ENCODE measurements at places on chromosomes 5 and 9. TPM values are rescaled to one million over a fixed set of nuclear protein-coding genes. Genes with fewer than 3 reads are reported as not detected.
A peak's percentile ranks its signal among the peaks of the same experiment; 100 is the strongest.

Gene OTULINL
- total RNA-seq: 0.16 TPM

Gene HTR4
- total RNA-seq: not detected

GRCh38 chr5:133992429-133993155 lies 12.2 kb downstream of the VDAC1 start:
- DNase-seq: peak; percentile 53

GRCh38 chr9:114770991-114771390 lies 34.8 kb downstream of the TNFSF15 start:
- no peak for DNase-seq

DNA sequence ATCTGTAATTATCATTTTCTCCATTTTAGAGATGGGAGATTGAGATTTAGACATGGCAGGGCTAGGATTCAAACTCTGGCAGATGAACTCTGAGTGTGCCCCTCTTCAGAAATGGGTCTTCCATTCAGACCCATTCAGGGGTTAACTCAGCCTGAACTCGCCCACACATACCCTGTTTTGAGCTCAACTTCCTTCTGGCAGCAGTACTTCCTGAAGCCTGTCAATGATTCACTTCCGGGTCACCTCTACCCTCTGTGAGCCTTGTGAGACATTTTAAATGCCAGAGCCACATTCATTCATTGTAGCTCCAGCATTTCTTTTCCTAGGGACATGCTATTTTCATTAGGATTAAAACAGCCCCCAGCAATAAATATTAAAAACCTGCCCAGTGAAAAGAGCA lies 209.3 kb upstream of the SLC24A2 start:
- peak; percentile 53 for DNase-seq

GRCh38 chr5:59919484-59919883 lies 26.0 kb upstream of the PDE4D start:
- DNase-seq: no peak

Gene FOXD4L4
- total RNA-seq: 0.16 TPM

DNA sequence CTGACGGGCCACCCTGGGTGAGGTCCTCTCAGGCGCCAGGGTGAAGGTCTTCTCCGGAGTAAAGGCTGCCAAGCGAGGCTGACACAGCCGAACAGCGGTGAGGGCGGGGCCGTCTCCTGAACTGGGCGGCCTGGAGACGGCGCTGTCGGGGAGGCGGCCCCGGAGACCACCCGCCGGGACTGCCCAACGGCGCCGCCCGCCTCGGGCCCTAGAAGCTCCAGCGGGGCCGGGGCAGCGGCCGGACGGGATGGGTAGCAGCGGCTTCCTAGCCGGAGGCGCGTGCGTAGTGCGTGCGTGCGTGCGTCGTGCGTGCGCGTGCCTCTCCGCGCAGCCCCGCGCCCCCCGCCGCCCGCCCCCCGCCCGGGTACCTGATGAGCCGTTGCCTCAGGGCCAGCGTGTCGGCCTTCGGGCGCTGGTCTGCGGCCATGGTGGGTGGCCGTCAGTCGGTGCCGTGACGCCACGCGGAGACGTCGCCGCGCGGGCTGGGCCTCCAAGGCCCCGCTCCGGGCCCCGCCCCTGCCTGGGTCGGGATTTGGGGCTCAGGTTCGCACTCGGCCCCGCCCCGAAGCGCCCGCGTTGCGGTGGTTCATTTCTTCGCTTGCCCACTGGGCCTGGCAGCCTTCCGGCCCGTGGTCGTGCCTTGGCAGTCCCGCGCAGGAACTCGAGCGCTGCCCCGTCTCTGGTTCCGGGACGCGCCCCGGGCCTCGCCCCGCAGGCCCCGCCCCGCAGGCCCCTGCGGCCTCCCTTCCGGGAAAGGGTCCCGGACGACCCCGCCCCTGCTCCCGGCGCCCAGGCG lies at the start of gene PHYKPL:
Gene PHYKPL (minus strand): TSS at position 679 of the 796 bp plus-strand sequence. CDS start 252 bp downstream, at position 427.
- DNase-seq: peak; percentile 87

Gene ABLIM3
- 126 TPM for total RNA-seq

Gene SNX30
- total RNA-seq: 4.3 TPM

DNA sequence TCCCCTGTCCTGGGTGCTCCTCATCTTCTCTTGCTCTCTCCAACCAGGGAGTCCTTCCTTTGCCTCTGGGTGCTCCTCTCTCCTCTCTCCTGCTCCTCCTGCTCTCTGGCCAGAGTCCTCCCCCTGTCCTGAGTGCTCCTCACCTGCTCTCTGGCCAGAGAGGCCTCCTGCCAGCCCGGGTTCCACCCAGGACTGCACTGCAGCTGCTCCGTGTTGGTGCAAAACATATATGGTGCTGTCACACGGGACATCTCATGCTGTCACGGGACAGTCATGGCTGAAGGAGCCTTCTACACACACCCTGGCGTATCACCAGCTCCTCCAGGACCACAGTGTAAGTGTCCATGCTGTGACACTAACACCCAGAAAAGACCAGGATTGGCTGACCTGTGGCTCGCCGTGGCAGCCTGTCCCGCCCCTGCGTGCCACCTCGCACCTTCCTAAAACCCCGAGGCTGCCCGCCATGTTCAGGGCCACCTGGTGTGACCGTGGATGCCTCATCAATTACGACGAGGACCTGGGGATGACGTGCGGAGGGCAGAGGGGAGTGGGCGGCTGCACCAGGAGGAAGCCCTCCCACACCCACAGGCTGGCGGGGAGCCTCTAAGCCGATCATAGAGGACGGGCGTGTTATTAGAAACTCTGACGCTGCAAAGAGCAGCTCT lies 27.9 kb upstream of the SLC6A3 start:
- DNase-seq: no peak

DNA sequence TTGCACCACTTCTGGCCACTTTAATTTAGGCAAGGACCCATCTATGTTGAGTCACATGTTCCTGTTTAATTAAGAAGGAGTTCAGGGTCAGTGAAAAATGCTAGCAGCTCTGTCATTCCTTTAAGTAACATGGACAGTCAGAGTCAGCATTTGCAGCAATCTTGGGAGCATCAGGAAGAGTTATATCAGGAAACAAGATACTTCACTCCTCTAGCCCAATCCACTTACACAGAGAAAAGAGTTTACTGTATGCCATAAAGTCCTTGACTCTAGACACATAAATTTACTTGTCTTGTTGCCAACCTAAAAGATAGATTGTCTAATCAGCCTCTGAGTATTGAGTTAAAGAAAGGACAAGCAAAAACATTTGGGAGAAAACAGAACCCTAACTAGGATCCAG lies 266.7 kb downstream of the PJA2 start:
- no peak for DNase-seq

DNA sequence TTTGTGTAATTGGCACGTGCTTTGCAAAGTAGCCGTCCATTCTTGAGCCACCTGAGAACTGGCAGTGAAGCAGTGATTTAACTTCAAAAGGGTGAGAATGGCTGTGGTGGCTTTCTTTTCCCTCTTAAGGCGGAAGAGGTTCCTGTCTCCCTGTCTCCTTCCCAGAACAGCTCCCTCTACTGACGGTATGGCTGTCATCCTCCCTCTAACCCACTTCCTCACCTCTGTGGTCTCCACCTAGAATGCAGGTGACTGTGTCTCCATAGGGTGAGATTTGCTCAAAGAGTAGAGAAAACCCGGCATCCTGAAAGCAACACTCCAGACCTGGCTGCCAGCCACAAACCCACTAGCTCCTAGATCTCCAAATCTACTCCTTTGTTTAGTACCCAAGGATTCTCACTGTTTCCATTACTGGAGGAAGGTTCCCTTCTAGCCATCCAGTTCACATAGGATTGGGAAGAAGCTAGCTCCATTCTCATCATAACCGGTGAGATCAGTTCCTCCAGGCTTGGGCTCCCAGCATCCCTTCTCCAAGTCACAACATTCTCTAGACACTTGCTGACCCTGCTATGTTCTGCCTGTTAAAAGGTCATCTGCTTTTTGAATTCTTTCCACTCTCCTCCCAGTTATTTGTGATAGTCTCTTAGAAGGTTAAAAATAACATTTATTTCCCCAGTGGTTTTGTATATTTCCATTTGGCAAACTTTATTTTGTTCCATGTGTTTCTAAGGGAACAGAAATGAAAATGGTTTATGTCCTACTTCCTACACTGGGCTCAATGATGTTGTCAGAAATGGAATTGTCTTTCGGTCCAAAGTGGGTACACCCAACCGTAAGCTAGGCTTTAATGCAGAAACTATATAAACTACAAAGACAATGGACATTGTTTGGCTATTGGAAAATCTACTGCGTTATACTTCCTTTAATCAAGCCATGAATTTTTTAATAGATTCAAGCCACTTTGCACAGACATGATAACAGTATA lies 269.4 kb downstream of the CWC27 start:
- no peak for DNase-seq

GRCh38 chr5:72628771-72629371 lies 121.7 kb upstream of the ZNF366 start:
- DNase-seq: no peak

GRCh38 chr5:114305402-114306207 lies 56.3 kb upstream of the KCNN2 start:
- DNase-seq: no peak

DNA sequence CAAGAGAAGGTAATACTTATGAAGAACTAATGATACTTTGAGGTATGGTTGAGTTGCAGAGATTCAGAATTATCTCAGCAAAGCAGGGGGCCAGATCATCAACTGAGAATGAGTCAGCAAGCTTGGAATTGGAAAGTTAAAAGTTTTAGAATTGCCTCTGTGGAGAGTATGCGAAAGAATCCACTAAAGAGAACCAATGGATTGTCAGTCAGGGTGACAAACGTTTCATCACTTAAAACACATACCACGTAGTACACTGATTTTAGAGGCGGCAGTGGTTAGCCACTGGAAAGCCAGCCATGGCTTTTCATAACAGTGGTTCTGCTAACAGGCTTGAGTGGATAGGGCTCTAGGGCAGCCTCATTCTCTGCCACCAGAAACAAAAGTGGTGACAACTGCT lies 30.7 kb downstream of the AOPEP start:
- DNase-seq: peak; percentile 76

- DNase-seq: no peak
Observed at GRCh38 chr9:131950487-131950886, 129.2 kb downstream of the MED27 start.

GRCh38 chr9:130444565-130445221 lies at the start of gene ASS1:
Gene ASS1, plus strand, starts transcription at chr9:130444961. Its CDS starts 7,268 bp downstream, at chr9:130452229.
- no peak for DNase-seq

DNA sequence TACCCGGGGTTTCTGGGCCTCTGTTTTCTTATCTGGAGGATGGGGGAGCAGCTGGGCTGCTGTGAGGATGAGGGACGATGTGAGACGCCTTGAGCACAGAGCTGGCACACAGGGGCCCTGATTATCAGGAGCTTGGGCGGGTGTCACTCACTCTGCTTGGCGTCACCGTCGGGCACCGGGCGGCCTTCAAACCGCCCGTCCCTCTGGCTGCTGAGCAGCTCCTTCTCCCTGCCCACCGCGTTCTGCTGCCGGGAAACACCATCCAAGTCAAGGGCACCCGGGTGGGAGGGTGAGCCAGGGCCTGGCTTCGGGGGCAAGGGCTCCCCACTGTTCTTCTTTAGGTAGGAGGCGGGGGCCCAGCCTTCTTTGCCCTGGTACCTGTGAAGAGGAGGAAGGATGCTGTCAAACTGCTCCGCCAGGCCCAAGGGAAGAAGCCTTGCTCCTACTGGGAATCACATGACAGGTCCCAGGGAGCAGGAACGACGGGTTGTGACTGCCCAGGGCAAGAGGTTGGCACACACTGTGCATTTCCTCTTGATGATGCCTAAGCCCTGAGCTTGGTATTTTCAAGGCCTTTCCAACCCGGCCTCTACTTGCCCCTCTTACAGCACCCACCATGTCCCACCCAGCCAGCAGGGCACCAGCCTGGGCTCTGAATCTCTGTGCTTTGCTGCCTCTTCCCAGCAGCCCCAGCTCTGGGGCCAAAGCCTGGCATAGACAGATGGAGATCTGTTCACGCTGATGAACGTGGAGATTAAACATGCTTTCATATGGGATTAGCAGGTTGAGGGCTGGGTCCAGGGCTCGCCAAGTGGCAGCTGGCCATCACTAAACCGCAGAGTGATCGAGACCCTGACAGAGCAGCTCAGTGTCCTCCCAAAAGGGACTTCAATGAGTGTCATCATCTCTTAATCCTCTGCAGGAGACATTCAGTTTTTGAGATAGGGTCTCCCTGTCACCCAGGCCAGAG lies 66.9 kb upstream of the UBTD2 start:
- no peak for DNase-seq

DNA sequence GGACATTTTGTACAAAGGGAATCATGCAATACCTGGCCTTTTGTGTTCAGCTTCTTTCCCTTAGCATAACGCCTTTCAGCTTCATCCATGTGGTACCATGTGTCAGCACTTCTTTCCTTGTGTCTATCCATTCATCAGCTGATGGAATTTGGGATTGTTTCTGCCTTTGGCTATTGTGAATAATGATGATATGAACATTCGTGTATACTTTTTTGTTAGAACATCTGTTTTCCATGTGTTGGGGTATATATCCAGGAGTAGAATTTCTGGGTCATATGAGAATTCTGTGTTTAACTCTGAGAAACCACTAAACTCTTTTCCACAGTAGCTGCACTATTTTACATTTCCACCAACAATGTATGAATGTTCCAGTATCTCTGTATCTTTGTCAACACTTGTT lies 14.8 kb upstream of the PRRC2B start:
- no peak for DNase-seq
